ENCODE measurements at places on chromosomes 6 and 20.

DNA sequence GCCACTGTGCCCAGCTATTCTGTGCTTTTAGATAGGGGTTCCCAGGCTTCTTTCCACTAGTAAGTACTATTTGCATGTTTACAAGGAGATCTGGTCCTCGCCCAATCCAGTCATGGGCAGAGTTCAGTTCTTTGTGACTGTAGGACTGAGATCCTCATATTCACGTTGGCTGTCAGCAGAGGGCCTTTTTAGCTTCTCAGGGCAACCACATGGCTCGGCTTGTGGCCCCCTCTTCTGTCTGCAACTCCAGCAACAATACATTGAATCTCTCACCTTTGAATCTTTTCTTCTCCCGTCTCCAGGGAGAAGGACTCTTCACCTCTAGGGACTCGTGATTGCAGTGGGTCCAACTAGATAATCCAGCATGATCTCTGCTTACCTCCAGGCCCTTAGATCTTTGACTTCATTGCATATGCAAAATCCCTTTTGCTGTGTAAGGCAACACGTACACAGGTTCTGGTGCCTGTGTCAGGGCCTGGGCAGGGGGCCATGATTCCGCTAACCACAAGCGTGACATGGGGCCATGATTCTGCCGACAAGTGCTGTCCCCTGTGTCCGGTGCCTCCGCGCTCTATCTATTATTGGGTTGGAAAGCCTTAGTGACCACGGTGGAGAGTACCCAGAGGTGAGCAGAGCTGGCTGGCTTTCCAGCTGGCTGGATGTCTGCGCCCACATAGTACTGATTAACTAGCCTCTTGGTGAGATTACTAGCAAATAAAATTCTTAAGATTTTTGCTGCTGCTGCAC, 5.1 kb downstream of the CCR6 start:
- DNase-seq: no peak

- DNase-seq: no peak
These were observed 98.9 kb downstream of the PAK5 start for GRCh38 chr20:9739991-9740390.

GRCh38 chr6:149482545-149483333, 2.1 kb downstream of the ZC3H12D start:
- peak; percentile 13 for DNase-seq

GRCh38 chr6:6224933-6225486, 95.5 kb downstream of the F13A1 start:
- DNase-seq: no peak

DNA sequence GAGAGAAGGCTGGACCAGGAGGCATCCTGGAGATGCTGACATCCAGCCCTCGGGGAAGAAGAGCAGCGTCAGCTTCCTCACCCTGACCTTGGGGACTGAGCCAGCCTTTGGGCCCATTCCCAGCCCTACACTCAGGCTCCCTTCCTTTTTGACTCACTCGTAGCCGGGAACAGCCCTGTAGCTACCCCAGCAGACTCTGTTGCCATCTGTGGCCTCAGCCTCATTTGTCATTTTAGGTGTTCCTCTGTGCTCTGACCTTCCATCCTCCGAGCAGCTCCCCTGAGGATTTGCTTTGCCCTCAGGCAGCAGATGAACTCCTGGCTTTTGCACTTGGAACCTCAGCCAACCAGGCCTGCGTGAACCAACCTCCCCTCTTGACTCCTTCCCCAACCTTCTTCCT, 67.5 kb downstream of the ELOVL2 start:
- no peak for DNase-seq

DNA sequence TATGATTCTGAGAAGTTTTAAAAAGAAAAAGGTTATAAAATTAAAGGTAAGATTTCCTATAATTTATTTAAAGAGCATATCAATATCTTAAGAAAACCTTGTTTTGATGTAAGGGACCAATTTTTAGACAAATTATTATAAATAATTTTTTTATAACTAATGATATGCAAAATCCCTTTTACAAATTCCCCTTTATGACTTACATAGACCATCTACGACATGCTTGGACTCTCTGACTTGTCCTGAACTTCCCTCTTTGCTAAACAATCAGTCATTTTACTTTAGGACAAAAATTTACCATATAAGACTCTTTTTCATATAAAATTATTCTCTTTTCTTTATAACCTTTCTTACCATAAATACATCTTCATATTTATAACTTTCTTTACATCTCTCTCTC, 15.3 kb upstream of the ANGPT4 start:
- DNase-seq: peak; percentile 16

DNA sequence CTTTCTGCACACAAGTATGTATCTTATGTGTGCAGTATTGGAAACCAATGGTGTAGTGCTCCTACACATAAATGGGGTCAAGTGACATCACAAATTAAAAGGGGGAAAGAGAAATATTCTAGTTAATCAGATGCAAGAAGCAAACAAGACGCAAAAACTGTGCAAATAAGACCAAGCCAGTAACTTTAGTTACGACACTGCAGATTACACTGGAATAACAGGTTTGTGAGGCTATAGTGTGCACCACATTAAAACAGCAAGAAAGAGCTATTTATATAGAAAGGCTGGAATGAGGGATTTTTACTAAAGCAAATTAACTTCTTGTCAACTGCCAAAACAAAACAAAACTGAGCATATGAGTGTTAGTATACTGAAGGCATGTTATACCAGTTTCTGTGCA, 45.8 kb downstream of the NR2E1 start:
- DNase-seq: no peak

GRCh38 chr6:41605649-41606048, 32.6 kb upstream of the MDFI start:
- no peak for DNase-seq

- no peak for DNase-seq
These were observed 127.7 kb upstream of the MYLIP start for GRCh38 chr6:16001158-16001557.

DNA sequence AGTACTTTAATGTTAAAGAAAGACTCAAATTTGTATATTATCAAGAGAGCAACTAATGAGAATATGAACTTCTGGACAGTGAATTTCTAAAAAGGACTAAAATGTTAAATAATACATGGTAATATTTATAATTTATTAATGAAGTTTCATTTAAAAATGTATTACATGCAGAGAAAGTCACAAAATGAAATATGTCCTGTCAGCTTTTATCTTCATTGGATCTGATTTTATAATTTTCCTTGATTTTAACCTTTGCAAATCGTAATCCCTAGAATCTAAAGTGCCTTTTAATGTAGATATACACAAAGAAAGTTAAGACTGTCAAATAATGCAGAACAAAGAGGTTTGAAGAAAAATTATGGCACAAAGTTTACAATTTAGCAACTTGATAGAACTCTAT, 16.4 kb downstream of the ANKEF1 start:
- no peak for DNase-seq

- no peak for DNase-seq
These were observed 239.9 kb downstream of the HIVEP2 start for GRCh38 chr6:142705054-142705453.

DNA sequence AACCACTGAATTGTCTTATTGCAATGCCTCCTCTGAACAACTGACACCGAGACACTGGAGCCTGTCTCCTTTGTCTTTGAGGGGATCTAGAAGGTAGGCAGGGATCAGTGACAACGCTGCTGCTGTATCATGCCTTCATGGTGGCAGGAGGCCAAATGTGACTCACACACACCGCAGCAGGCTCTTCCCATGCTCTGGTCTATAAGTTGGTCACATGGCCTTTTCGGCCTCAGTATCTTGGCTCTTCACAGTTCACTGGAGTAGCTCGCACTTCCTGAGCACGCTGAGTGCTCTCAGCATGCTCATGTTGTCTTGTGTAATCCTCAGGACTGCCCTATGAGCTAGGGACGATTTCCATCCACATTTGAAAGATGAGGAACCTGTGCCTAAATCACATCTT, 167.4 kb upstream of the PCSK2 start:
- no peak for DNase-seq

DNA sequence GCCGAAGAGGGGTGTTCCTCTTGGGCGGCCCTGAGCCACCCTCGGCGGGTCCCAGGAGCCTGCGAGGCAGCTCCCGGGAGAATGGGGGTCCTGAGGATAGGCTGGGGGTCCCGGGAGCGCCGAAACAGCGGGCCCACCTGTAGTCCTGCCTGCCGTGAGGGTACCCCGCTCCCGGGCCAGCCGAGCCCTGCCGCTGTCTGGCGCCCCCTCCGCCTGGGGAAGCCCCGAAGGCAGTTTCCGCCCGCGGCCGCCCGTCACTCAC, 280 bp downstream of the SPATA2 start:
- no peak for DNase-seq

- no peak for DNase-seq
These were observed 859.8 kb downstream of the MAFB start for GRCh38 chr20:39829256-39829655.

- no peak for DNase-seq
These were observed 102.1 kb upstream of the GPR6 start for GRCh38 chr6:109875973-109876372.

DNA sequence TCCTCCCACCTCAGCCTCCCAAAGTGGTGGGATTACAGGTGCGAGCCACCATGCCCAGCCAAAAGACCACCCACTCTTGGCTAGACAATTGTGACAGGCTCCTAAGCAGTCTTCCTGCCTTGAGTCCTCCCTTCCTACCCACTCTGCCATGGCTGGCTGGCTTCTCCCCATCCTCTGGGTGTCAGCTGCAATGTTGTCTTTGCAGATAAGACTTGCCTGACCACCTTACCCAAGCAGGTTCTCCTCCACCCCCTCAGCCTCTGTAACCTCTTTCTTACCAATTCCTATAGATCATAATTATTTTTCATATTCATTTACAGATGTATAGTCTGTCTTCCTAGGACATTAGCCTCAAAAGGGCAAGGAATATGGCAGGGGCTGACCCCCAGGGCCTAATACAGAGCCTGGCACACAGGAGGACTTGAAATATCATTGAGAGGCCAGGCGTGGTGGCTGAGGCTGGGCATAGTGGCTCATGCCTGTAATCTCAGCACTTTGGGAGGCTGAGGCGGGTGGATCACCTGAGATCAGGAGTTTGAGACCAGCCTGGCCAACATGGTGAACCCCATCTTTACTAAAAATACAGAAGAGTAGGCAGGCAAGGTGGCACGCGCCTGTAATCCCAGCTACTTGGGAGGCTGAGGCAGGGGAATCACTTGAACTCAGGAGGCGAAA, 28.7 kb upstream of the SPAG4 start:
- DNase-seq: peak; percentile 53

- DNase-seq: peak; percentile 62
These were observed 473.0 kb upstream of the CITED2 start for GRCh38 chr6:139847457-139847813.

Data from hematopoietic multipotent progenitor cell treated with erythropoietin and hydrocortisone succinate and interleukin-3 and kit ligand, for 8 days (in vitro differentiated cells).